ENCODE measurements at places on chromosomes 5 and 9.

DNA sequence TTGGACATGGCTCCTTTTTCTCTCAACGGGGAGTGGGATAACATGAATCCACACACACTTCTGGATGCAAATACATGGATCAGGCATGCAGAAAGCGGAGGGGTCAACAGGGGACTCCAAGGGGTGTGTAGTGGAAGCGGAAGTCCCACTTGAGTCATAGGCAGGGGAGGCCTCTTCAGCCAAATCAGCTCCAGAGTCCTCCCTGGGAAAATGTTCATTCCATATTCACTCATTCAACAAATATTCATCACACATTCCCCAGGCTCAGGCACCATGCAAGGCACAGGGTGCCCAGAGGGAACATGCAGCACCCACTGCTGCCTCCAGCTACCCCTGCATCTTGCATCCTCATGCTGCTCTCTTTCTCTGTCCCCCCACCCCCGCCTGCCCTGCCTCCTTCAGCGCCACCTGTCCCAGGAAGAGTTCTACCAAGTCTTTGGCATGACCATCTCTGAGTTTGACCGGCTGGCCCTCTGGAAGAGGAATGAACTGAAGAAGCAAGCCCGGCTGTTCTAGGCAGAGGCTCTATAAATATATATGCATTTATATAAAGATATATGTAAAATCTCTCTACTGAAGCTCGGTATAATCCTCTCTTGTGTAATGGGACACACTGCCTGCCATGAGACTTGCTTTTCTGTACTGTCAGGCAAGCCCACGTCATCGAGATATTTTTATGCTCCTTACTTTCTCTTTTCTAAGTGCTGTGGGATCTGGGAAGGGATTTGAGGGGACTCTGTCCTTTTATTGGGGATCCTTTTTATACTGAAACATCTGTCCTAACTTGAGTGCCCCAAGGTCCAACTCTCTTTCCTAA, 13.6 kb upstream of the AFAP1L1 start:
- DNase-seq = no peak

DNA sequence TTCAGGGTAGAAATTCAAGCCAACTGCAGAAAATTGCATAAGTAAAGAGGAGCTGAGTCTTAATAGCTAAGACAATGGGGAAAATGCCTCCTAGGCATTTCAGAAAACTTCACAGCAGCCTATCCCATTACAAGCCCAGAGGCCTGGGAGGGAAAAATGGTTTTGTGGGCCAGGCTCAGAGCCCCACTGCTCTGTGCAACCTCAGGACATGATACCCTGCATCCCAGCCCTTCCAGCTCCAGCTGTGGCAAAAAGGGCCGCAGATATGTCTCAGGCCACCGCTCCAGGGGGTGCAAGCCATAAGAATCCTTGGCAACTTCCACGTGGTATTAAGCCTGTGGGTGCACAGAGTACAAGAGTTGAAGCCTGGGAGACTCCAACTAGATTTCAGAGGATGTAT, 387.0 kb downstream of the ARRDC3 start:
- DNase-seq = no peak

GRCh38 chr5:123433596-123433995, 10.4 kb upstream of the CEP120 start:
- no peak for DNase-seq

- peak; percentile 44 for DNase-seq
Observed at GRCh38 chr9:69760278-69760610, 433 bp upstream of the PTAR1 start.

- no peak for DNase-seq
Observed at GRCh38 chr5:53037141-53037859, 48.1 kb downstream of the ITGA2 start.

DNA sequence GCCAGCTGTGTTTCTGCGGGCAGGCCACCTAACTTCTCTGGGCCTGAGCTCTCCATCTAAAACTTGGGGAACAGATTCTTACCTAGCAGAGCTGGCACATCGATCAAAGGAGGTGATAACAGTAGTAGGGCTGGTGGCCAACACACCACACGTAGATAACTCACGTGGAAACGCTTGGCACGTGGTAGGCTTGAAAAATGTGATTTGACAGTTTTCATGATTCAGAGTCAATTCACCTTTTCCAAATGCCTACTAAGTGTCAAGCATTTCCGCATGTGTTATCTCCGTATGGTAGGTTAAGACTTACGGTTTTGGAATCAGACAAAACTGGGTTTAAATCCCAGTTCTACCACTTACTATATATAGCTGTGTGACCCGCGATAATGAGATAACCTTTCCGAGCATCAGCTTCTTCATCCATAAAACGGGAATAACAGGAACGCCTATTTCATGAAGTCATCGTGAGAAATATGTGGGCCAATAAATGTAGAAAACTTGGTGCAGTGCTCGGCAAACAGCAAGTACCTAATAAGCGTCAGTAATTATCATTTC, 25.5 kb downstream of the NDUFA8 start:
- DNase-seq = no peak

GRCh38 chr5:108297042-108297601, 84.8 kb downstream of the FBXL17 start:
- no peak for DNase-seq

GRCh38 chr9:70389621-70390266, 24.7 kb downstream of the KLF9 start:
- no peak for DNase-seq

DNA sequence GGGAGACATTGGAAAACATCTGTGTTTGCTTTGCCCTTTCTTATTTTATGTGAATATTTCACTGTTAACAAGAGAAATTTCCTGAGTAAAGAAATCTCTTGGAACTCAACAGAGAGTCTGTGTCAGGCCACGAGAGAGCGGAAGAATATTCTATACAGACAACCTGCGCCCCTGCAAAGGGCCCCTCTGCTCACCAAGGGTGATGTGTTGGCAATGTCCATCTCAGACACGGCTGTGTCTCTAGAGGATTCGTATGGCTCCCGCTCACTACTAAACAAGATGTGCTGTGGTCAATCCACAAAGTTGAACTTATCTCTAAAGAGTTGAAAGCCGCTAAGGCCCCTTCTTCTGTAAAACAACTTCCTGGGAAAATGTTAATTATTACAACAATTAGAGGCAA, 241.0 kb upstream of the IRX1 start:
- DNase-seq = no peak

DNA sequence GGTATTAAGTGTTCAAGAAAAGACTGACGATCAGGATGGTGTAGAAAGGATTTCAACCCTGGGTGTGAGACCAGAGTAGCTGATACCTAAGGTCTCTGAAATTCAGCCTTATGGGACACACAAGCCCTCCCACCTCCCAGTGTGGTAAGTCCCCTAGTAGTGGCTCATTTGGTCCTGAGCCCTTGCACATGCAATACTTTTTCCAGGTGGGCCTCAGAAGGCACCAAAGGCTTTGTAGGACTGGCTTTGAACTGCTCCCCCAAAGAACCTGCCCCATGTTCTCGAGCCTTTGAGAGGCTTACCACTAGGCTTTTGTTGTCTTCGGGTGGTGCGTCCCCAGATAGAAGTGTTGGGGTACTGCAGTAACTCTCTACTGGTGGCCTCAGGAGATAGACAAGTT, 803 bp downstream of the GARIN3 start:
- no peak for DNase-seq
